Activated naive CD4-positive, alpha-beta T cell treated with anti-CD3 and anti-CD28 coated beads for 36 hours (primary cell): ENCODE measurements at places on chromosomes 7 and 10.

DNA sequence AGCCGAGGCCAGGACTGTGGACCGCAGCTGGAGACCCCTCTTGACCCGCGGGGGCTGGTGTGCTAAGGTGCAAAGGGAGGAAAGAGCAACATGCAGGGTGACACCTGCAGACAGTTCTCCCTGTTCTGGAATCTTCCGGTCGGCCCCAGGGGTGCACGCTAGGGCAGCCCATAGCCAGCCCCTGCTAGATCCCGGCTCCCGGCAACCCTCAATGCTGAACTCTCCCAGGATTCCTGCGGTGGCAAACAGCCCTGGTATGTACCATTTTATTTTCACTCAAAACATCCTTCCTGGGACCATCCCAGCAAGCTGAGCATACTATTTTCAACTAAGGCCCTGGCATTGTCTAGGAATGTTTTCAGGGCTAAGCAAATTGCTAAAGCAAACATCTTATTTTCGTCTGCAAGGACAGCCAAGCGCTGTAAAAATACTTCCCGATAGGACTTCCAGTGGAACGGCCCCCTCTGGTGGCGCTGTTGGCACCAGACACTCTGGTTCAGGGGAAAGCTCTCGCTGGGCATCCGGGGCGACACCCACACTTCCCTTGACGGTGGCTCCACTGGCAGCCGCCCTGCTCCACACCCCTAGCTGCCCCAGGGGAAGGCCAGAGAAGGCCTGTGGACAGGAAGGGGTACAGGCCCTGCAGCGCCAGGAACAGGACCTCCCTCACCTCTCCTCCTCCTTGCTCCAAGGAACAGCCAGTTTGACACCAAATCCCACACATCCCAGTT is 99.4 kb downstream of the CTBP2 start:
- peaks cover 13% of the 10 kb centered on the region for H3K27me3 ChIP-seq
- H3K4me1 ChIP-seq: peaks cover 15% of the 10 kb centered on the region
- no peak overlapping the region for H3K27ac ChIP-seq
- no peaks in the 10 kb centered on the region for H3K36me3 ChIP-seq

GRCh38 chr7:39951226-39952194 is 1.5 kb downstream of the CDK13 start:
- peaks cover 15% of the 10 kb centered on the region for H3K36me3 ChIP-seq
- H3K27me3 ChIP-seq: no peaks in the 10 kb centered on the region
- peaks cover 40% of the 10 kb centered on the region for H3K4me1 ChIP-seq
- peak overlapping the region; percentile 90 for H3K4me3 ChIP-seq

- no peaks in the 10 kb centered on the region for H3K36me3 ChIP-seq
- H3K4me1 ChIP-seq: no peaks in the 10 kb centered on the region
- no peak overlapping the region for H3K27ac ChIP-seq
- peaks cover 23% of the 10 kb centered on the region for H3K27me3 ChIP-seq
Observed at GRCh38 chr7:121271916-121272315, 56.9 kb upstream of the WNT16 start.

- H3K27me3 ChIP-seq: peaks cover 22% of the 10 kb centered on the region
- no peak overlapping the region for H3K27ac ChIP-seq
- no peak overlapping the region for H3K4me3 ChIP-seq
- H3K4me1 ChIP-seq: peaks cover 26% of the 10 kb centered on the region
- no peaks in the 10 kb centered on the region for H3K36me3 ChIP-seq
Observed at GRCh38 chr7:116588641-116589594, 64.1 kb downstream of the CAV1 start.

- no peak for DNase-seq
- H3K4me1 ChIP-seq: no peaks in the 10 kb centered on the region
- no peak overlapping the region for H3K27ac ChIP-seq
- H3K27me3 ChIP-seq: no peaks in the 10 kb centered on the region
- peaks cover 1% of the 10 kb centered on the region for H3K36me3 ChIP-seq
Observed at GRCh38 chr10:53682885-53683284, 910.3 kb upstream of the MBL2 start.

DNA sequence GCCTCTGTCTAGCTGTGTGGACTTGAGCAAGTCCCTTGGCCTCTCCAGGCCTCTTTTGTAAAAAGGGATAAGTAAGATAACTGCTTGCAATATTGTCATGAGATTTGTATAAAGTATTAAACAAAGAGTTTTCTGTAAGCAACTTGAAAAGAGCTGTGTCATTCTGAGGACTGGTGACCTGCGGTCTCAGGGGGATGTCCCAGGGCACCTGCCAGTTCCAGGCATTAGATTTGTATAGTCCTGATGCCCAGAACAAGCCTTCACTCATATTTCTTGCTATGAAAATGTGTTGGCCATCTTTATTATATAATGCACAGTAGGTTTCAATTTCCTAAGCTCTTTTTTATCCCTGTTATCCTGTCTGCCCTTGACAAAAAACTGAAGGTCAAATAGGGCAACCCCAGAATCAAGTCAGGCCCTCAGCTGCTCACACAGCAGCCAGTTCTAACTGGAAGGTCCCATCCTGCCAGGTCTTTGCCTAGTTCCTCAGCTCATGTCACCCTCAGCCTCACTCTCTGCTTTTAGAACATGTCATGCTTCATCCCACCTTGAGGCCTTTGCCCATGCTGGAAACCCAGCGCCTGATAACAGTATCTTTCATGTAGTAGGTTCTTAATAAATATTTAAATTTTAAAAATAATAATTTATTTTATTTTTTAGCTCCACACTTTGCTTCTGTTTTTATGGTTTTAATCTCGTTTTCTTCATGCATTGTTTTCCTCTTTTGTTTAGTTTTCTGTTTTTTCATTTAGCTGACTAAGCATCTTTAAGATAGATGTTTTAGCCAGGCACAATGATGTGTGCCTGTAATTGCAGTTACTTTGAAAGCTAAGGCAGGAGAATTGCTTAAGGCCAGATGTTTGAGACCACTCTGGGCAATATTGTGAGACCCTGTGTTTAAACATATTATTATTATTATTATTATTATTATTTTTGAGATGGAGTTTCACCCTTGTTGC is 87.5 kb upstream of the ZNF92 start:
- H3K27ac ChIP-seq: no peak overlapping the region
- peaks cover 9% of the 10 kb centered on the region for H3K27me3 ChIP-seq
- H3K36me3 ChIP-seq: no peaks in the 10 kb centered on the region
- no peaks in the 10 kb centered on the region for H3K4me1 ChIP-seq
- DNase-seq: no peak

DNA sequence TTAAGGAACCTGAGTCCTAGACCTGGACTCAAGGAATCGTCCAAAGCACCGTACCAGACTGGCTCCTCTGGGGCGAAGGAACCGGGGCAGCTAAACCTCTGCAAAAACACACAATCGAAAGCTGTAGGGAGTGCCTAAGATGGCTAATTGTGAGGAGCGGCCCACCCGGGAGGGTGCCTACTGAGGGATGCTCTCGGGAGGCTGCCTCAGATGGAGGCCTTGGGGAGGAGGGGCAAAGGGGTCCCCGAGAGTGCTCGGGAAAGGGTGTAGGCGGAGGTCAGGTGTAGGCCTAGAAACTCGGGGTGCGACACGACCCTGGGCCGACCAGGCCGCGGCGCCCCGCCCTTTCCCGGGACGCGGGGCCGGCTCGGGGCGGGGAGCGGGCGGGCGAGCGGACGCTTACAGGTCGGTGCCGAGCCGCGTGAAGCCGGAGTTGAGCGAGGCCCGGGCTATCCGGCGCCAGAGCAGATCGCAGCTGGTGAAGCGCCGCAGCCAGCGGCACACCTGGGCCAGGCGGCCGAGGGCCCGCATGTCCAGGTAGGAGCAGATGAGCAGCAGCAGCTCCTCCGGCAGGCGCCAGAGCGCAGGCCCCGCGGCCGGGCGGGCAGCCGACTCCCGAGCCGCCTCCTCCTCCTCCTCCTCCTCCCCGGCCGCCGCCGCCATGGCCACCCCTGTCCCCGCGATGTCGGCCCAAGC is 844 bp downstream of the FBXW4 start:
- no peaks in the 10 kb centered on the region for H3K27me3 ChIP-seq
- H3K4me1 ChIP-seq: peaks cover 38% of the 10 kb centered on the region
- peak overlapping the region; percentile 97 for H3K4me3 ChIP-seq

GRCh38 chr7:4739528-4739992 is 35.9 kb upstream of the AP5Z1 start:
- H3K4me3 ChIP-seq: peak overlapping the region; percentile 67
- H3K4me1 ChIP-seq: peaks cover 52% of the 10 kb centered on the region
- H3K27me3 ChIP-seq: no peaks in the 10 kb centered on the region
- peaks cover 26% of the 10 kb centered on the region for H3K36me3 ChIP-seq
- peak overlapping the region; percentile 84 for H3K27ac ChIP-seq
- DNase-seq: peak; percentile 72

DNA sequence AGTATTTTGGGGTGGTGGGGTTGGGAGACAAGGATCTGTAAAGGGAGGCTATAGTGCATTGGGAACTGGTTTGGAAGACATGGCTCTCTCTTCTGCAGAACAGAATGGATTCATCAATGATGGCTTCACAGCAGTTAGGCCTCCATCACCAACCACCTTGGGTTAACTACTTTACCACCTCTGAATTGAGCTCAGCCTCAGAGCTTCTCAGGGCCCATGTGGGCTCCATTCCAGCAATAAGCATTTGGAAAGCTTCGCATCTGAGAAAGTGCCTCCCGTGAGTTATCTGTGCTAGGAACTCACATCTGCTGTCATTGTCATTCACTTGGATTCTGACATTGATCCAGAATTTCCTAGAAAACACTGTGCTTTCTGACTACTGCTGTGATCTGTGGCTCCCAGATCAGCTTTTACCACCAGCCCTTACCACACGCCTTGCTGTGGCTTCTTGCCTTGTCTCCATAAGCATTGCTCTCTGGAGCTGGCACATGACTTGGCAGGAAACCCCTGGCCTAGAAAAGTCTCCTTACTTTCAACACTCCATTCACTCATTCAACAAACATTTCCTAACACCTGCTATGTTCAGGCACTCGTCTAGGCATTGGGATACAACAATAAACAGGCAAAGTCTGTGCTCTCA is 70.7 kb upstream of the ADO start:
- peaks cover 14% of the 10 kb centered on the region for H3K4me1 ChIP-seq
- peaks cover 5% of the 10 kb centered on the region for H3K27me3 ChIP-seq
- peak; percentile 35 for DNase-seq
- no peaks in the 10 kb centered on the region for H3K36me3 ChIP-seq
- no peak overlapping the region for H3K27ac ChIP-seq

- DNase-seq: no peak
- H3K36me3 ChIP-seq: no peaks in the 10 kb centered on the region
- H3K4me1 ChIP-seq: no peaks in the 10 kb centered on the region
Observed at GRCh38 chr10:61175316-61175715, 231.3 kb upstream of the RHOBTB1 start.

- H3K27me3 ChIP-seq: no peaks in the 10 kb centered on the region
- H3K36me3 ChIP-seq: no peaks in the 10 kb centered on the region
- no peak for DNase-seq
- H3K4me1 ChIP-seq: no peaks in the 10 kb centered on the region
- H3K27ac ChIP-seq: no peak overlapping the region
Observed at GRCh38 chr10:131770946-131771633, 129.7 kb upstream of the PPP2R2D start.

GRCh38 chr7:65979583-65980477 is 2.2 kb downstream of the GUSB start:
- H3K4me1 ChIP-seq: peaks cover 8% of the 10 kb centered on the region
- DNase-seq: no peak
- H3K27ac ChIP-seq: no peak overlapping the region
- no peaks in the 10 kb centered on the region for H3K27me3 ChIP-seq
- H3K36me3 ChIP-seq: peaks cover 14% of the 10 kb centered on the region
- peak overlapping the region; percentile 87 for H3K4me3 ChIP-seq

GRCh38 chr7:44073664-44074348 is 8.4 kb upstream of the PGAM2 start:
- no peak overlapping the region for H3K4me3 ChIP-seq
- peaks cover 11% of the 10 kb centered on the region for H3K4me1 ChIP-seq
- DNase-seq: peak; percentile 49
- H3K36me3 ChIP-seq: peaks cover 32% of the 10 kb centered on the region
- H3K27ac ChIP-seq: peak overlapping the region; percentile 13

GRCh38 chr10:22988581-22989360 is 60.9 kb downstream of the ARMC3 start:
- no peaks in the 10 kb centered on the region for H3K27me3 ChIP-seq
- peaks cover 11% of the 10 kb centered on the region for H3K4me1 ChIP-seq
- DNase-seq: peak; percentile 82
- no peaks in the 10 kb centered on the region for H3K36me3 ChIP-seq

- H3K4me1 ChIP-seq: no peaks in the 10 kb centered on the region
- H3K27me3 ChIP-seq: no peaks in the 10 kb centered on the region
- no peak for DNase-seq
- no peak overlapping the region for H3K4me3 ChIP-seq
Observed at GRCh38 chr10:84957427-84957826, 629.0 kb downstream of the CCSER2 start.

GRCh38 chr7:70132852-70133690 is 534.8 kb downstream of the AUTS2 start:
- no peak for DNase-seq
- no peaks in the 10 kb centered on the region for H3K4me1 ChIP-seq
- no peaks in the 10 kb centered on the region for H3K27me3 ChIP-seq
- no peak overlapping the region for H3K4me3 ChIP-seq

DNA sequence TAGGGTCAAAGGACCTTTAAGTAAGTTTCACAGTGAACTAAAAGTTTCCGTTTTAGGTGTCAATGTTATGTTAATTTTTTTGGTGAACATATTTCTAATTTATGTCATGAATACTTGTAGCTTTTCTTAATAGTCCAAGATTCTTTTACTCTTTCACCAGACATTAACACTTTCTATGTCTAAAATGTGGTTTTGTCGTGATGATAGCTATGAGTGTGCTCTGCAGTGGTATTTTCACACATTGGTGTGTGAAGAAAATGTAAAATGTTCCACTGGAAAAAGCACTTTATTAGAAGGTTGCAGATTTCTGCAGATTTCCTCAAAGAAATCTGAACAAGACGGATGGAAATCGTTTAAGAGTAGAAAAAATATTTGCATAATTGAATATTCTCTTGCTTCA is 561.0 kb upstream of the ANKRD30A start:
- no peak overlapping the region for H3K27ac ChIP-seq
- no peaks in the 10 kb centered on the region for H3K27me3 ChIP-seq
- H3K4me3 ChIP-seq: no peak overlapping the region
- no peak for DNase-seq
- no peaks in the 10 kb centered on the region for H3K36me3 ChIP-seq

DNA sequence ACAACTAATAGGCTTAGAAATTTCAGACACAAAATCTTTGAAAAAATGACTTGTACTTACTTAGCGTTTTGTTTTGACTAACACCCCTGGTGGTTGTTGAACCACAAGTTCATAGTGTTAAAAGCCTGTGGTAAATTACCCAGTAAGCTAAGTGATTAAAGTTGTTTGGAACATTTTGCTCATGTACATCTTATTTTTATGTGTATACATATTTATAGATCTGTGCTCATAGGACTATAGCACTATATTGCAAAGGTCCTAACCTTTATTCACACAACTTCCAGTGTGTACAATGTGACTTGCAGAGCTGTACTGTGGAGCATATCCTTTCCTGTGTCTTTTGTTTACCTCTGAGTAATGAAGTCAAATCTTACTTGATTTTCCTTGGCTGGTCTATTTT is 79.6 kb downstream of the BMPR1A start:
- no peak overlapping the region for H3K4me3 ChIP-seq
- no peak overlapping the region for H3K27ac ChIP-seq
- no peaks in the 10 kb centered on the region for H3K36me3 ChIP-seq
- no peaks in the 10 kb centered on the region for H3K4me1 ChIP-seq

GRCh38 chr7:35604595-35604994 is 90.3 kb downstream of the HERPUD2 start:
- no peak overlapping the region for H3K4me3 ChIP-seq
- no peaks in the 10 kb centered on the region for H3K4me1 ChIP-seq
- no peak for DNase-seq
- H3K27ac ChIP-seq: no peak overlapping the region
- H3K27me3 ChIP-seq: no peaks in the 10 kb centered on the region
- no peaks in the 10 kb centered on the region for H3K36me3 ChIP-seq
